GM13977 (cell line): ENCODE measurements at places on chromosomes 4 and X.

DNA sequence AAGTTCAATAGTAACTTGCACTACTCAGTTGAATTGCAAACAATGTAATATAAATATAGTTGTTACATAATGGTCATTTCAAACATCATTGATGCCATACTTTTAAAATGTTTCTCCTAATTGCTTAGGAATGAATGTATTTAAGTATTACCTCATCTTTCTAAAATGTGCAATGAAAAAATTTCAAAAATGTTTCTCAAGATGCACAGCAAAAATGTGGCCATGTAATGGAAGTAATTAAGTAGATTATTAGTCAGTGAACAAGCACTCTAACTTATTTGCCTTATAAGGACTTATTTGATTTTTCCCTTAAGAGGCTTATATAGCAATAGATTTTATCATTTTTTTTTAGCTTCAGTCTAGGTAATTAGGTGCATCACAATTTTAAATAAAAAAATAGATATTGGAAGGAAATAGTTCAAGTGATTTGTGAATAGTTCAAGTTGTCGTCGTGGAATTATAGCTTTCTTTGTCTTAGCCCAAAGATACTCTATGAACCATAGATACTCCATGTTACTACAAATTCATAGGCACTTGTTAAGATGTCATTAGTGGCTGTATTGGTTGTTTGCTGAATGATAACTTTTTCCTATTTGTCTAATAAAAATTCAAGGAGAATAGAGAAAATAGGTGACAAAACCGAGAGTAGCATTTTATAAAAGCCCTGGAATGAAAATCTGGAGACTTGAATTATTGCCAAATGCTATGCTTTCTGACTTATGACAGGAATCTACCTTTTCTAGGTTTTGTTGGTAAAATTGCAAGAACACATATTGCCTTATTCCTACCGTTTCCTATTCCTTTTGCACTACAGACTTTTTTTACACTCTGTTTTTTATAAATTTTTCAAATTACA lies 118.5 kb downstream of the TLL1 start:
- DNase-seq, result no peak

- no peak for DNase-seq
These were observed 33.3 kb downstream of the REST start for GRCh38 chr4:56940971-56941370.

DNA sequence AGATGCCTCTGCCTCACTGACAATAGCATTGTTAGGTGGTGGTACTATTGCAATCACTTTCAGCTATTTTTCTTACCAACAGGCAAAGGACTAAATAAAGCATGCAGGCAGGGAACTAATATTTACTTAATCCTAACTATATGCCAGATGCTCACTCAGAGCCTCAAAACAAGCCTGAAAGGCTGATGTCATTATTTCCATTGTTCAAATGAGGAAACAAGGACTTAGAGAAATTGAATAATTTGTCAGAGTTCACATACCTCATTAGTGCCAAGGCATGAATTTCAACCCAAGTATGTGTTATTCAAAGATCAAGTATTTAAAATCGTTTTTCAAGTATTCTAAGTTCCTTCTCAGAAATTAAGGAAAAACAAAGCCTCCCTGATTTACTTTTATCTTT lies 374.9 kb upstream of the TECRL start:
- no peak for DNase-seq

DNA sequence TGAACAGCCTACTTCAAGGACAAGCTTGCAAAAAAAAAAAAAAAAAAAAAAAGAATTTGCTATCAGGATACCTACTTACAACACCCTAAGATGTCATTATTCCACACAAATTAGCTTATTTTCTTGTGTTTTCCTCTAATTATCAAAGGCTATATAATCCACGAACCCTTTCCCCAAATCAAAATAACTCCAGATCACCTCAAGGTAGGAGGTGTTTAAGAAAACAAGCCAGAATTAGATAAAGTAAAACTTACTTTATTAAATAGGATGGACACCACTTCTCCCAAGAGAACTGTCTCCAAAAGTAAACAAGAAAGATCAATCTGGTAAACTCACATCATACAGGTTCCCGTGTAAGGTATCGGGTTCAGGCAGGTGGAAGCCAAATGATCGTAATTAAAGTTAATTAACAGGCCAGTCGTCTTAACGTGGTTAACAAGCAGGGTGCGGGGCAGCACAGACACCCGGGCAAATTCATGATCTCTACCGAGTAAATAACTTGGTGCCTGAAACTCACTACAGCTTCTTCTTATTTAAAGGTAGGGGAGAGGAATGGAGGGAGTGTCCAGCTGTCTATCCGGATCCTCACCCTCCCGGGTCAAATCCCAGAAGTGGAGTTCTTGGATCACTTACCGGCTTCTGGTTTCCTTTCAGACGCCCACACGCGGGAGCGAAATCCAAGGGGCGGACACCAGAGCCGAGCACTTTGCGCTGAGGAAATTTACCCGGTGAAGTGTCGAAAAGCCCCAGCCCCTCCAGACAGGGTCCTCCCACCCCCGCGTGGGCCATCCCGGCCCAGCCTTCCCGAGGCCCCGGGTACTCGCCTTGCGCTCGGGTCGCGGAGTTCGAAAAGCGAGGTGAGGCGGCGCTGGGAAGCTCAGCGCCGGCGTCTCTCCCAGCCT lies 708 bp downstream of the ARAP2 start:
- DNase-seq, result peak; percentile 41

GRCh38 chr4:141826260-141826659 lies 189.9 kb downstream of the IL15 start:
- no peak for DNase-seq

DNA sequence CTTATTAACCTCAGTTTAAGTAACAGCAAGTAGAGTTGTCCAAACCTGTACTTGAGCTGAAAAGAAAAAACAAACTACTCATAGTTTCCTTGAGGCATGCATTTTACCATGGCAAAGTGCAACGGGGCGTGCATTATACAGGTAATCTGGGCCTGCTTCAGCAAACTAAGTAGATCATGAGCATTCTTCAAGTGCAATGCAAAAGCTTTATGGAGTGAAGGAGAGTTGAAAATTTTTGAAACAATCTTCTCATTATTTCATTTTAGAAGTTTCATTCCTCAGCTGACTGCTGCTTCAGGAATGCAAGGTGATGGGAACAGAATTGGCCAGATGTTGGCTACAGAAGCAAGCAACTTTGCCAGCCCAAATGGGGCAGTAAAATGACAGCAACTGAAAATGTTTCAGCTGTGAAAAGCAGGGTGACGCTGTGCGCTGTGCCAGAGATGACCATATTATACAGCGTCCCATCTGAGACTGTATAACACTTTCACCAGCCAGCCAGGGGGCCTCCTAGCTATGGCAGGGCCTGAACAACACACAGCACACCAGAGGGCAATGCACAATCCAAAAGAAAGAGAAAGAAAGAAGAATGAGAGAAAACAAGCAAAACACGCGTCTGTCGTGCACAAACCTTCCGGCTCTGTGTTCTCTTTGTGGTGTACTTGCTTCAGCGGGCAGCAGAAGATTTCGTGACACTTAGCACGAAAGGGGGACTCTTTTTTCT lies 145.5 kb upstream of the FGF13 start:
- DNase-seq, result no peak

DNA sequence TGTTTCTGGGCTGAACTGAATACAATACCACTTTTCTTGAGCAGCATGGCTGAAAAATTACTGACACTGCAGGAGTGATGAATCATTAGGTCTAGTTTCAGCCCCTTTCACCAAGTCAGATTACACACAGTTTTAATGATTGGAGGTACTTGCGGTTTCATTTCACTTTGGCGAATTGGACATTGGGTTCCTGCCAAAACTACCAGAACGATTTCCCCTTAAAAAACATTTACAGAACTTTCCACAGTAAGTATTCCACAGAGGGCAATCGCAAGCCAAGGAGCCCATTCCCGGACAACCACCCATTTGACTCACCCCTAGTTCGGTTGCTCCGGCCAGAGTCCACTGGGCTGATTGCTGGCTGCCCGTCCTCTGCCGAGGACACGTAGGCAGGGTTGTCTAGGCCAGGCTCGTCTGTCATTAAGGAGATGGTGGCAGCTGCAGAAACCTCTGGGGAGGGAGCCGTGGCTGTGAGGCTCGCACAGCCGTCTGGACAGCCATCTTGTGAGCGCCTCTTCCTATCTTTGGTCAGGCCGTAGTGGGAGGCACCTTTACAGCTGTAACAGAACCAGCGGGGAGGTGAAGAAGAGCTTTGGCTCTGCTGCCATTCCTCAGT lies 83.5 kb downstream of the LNX1 start:
- DNase-seq, result no peak

DNA sequence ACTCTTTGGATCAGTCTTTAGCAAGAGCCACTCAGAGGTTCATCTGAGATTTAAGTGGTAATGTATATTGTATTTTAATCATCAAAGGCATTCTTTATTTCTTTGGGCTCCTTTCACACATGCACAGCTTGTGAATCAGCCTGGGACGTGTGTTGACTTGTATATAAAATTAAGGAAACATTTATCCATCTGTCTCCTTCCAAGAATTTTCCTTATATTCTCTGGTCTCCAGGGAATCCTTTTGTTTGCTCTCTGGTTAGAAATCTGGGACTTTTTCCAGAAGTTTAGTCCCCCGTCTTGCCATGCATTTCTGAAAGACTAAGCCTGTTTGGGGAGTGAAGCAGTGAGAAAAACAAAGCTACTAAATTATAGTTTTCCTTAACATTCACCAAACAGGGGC lies 212.3 kb downstream of the DCAF12L2 start:
- DNase-seq, result no peak

DNA sequence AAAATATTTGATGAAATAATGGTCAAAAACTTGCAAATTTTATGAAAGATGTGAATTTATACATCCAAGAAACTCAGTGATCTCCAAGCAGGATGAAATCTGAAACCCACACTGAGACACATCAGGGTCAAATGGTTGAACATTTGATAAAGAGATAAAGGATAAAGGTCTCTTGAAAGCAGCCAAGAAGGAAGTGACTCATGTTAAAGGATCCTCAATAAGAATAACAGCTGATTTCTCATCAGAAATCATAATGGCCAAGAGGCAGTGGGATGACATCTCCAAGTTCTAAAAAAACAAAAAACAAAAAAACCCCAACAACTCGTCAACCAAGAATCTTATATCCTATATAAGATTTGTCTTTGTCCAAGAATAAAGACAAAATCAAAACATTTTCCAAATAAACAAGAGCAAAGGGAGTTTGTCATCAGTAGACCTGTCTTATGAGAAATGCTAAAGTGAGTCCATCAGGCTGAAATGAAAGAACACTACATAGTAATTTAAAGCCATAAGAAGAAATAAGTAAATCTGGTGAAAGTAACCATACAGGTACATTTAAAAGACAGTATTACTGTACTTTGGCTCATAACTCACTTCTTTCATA lies 121.7 kb downstream of the PDS5A start:
- no peak for DNase-seq

- no peak for DNase-seq
These were observed 20.7 kb upstream of the IL13RA1 start for GRCh38 chrX:118706681-118707080.

DNA sequence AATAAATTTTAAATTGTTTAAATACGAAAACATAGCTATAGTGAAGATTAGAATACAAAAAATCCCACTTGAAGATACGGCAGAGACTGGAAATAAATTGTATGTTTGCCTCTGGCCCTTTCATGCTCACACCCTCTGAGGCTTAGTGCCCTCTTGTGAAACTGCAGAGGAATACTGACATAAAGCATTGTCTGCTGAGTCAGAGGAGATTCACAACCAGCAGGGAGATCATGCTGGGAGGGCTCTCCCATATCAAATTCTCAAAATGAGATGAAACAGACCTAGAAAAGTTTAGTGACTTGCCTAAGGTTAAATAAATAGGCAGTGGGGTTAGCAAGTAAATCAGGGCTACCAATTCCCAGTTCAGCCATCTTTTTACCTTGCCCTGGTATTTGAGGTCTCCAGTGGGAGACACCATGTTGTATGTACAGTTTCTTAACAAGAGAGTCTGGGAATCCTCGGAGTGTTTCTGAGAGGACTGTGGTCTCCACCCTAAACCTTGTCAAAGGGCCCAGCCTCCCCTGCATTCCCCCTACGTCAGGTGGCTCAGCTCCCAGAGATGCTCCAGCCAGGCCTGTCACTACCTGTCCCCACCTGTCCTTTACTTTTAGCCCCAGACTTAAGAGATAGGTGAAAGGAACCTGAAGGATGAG lies 581.4 kb upstream of the DIPK2B start:
- DNase-seq, result no peak

DNA sequence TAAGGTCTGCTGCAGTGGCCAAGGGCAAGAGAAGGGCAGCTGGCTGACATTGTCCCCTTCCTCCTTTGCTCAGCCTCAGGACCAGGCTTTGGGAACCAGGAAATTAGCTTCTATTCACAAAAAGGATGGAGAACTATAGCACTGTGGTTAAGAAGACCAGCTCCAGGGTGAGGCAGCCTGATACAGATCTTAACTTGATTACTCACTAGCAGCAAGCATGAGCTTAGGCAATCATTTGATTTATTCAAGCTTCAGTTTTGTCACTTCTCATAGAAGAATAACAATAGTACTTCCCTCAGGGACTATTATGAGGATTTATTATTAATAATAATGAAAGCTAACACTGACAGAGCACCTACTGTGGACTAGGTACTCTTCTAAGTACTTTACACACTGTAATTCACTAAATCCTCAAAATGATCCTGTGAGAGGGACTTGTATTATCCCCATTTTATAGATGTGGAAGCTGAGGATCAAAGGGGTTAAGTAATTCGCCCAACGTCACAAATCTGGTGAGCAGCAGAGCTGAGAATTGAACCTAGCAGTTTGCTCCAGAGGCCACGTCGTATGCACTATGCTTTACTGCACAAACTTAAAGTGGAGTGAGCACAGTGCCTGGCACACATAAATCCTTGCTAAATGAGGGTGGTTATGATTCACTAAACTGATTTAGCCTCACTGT lies 130.4 kb upstream of the PAK3 start:
- no peak for DNase-seq

DNA sequence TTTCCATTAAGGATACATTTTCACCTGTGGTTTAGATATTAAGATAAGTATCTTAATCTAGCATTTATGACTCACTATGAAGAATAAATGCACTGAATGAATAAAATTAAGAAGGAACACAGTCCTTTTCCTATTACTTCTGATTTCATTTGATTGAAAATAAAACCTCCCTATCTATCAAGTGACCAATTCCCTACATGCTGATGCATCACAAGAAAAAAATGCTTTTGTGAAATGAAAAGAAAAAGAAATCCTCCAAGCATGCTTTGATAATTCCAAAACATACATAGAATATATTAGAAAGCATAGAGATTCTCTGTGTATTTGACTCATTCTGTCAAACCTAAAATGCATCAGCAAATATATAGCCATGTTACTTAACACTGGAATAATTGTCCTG lies 37.1 kb downstream of the PCDH10 start:
- DNase-seq, result no peak

- no peak for DNase-seq
These were observed 16.1 kb upstream of the PDGFRA start for GRCh38 chr4:54213001-54213400.

DNA sequence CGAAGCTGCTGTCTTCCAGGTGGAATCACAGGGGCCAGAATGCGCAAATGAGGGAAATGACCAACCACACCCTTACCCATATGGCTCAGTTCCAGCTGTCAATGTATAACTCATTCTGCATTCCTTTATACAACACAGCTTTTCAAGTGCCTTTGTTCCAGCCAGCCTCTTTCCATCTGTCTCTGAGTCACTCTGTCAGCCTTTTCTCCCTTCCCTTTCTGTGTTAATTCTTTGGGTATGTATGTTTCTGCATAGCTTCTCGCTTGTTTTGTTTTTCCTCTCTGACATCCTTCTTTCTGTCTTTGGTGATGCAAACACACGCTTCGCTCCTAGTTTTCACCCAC lies 54.5 kb downstream of the RS1 start:
- no peak for DNase-seq

- no peak for DNase-seq
These were observed 237.8 kb downstream of the PPP1R2C start for GRCh38 chrX:42540146-42540545.
